ENCODE measurements at places on chromosomes 12 and 14. TPM values are rescaled to one million over a fixed set of nuclear protein-coding genes. Genes with fewer than 3 reads are reported as not detected.

Gene ZNF839
- 14.2 TPM for total RNA-seq

Gene ADCY4
- 36.3 TPM for total RNA-seq

GRCh38 chr12:3273409-3273853 is 196.3 kb downstream of the TSPAN9 start:
- DNase-seq, result no peak

Gene FAM222A
- total RNA-seq, result 2.6 TPM

DNA sequence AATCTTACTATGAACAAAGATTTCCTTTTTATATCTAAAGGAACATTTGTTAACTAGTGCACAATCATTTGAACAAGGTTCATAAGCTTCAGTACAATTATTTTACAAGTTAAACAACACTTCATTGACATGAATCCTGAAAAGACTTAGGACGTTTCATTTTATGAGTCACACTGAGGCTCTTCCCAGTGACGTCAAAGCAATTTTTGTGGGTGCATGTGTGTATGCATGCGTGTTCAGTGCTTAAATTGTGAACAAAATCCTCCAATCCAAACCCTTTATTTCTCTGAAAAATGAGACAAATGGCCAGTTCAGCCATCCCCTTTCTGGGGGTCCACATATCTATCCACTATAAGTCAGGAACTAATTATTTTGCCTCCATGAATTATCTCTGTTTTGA is 2.9 kb downstream of the LMNTD1 start:
- DNase-seq, result no peak

GRCh38 chr12:17334784-17335183 is 728.8 kb upstream of the LMO3 start:
- no peak for DNase-seq

Gene TRHDE
- 7.5 TPM for total RNA-seq

DNA sequence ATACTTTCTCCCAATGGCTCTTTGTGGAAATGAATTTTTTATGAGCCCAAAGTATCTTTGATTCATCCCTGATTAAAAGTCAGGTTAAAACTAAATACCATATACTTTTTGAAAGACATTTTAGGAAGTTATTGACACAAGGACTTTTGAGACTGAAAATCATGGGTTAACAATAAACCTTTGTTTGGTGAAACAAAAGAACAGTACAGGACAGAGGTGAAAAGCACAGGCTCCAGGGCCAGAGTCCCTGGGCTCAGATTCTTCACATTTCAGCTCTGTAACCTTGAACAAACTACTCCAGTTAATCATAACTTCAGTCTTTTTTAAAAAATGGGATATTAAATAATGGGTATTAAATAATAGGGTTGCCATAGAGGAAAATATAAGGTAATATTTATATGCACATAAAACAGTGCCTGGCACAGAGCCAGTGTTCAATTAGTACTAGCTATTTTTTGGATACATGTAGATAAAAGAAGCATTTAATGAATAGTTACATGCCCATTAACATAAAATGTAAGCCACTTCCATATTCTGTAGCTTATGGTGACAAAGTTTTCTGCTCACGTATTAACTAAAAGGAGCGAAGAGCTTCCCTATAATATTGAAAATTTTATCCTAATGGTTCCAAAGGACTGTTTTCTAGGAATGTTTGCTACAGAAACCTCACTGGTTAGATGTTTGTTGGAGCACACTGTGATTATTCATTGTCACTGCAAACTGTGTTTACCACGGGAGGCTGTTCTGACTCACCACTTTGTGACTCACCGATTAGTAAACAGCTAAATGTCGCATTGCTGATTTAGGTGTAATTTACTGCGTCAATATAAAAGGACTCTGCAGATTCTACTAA is 255.4 kb downstream of the DAD1 start:
- no peak for DNase-seq
